H1 (cell line): ENCODE measurements at places on chromosomes 3 and 15. TPM values are rescaled to one million over a fixed set of nuclear protein-coding genes. Genes with fewer than 3 reads are reported as not detected.
A peak's percentile ranks its signal among the peaks of the same experiment; 100 is the strongest.

DNA sequence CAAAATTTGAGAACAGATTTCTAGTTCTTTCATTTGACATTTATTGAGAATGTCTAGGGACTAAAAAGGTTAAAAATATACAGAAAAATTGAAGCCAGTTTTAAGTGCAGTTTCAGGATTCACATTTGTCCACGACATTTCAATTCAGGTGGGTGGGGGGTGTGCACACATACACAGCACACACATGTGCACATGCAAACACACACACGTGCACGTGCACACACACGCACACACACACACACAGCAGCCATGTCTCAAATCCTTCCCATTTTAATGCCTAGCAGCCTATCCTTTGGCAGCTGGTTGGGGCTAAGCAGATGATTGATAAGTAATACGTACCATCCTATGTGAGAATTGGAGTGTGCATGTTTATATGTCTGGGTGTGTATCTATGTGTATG is 238.3 kb upstream of the TRIM42 start:
- no peaks in the 10 kb centered on the region for H3K27me3 ChIP-seq
- no peak overlapping the region for H3K27ac ChIP-seq
- H3K36me3 ChIP-seq = no peaks in the 10 kb centered on the region
- H3K4me3 ChIP-seq = no peak overlapping the region

GRCh38 chr15:45112591-45113379 is 1.2 kb downstream of the DUOX2 start:
- H3K27me3 ChIP-seq = peaks cover 85% of the 10 kb centered on the region
- H3K27ac ChIP-seq = no peak overlapping the region
- peaks cover 7% of the 10 kb centered on the region; the same call in 1 of the 2 replicates for H3K36me3 ChIP-seq
- peaks cover 31% of the 10 kb centered on the region for H3K4me1 ChIP-seq

- H3K27ac ChIP-seq = no peak overlapping the region
- no peak for DNase-seq
- H3K4me3 ChIP-seq = no peak overlapping the region
- peaks cover 3% of the 10 kb centered on the region for H3K4me1 ChIP-seq
- H3K36me3 ChIP-seq = no peaks in the 10 kb centered on the region
- no peaks in the 10 kb centered on the region for H3K27me3 ChIP-seq
These were observed 248.4 kb downstream of the CPNE4 start for GRCh38 chr3:131786386-131786785.

- H3K36me3 ChIP-seq = peaks cover 53% of the 10 kb centered on the region
- H3K27ac ChIP-seq = no peak overlapping the region
- DNase-seq = no peak
- no peaks in the 10 kb centered on the region for H3K4me1 ChIP-seq
These were observed 53.1 kb downstream of the SLC4A7 start for GRCh38 chr3:27431116-27431515.

GRCh38 chr3:71069797-71070196 is 513.7 kb downstream of the FOXP1 start:
- H3K27me3 ChIP-seq = no peaks in the 10 kb centered on the region
- H3K4me3 ChIP-seq = no peak overlapping the region
- H3K27ac ChIP-seq = no peak overlapping the region
- peaks cover 2% of the 10 kb centered on the region; the same call in 1 of the 2 replicates for H3K4me1 ChIP-seq
- peak; percentile 57 for DNase-seq
- no peaks in the 10 kb centered on the region for H3K36me3 ChIP-seq

Gene RUVBL1
- total RNA-seq = 131 and 135 TPM in 2 replicates
